Renal cortical epithelial cell (primary cell): ENCODE measurements at places on chromosomes 4 and X. TPM values are rescaled to one million over a fixed set of nuclear protein-coding genes. Genes with fewer than 3 reads are reported as not detected.

DNA sequence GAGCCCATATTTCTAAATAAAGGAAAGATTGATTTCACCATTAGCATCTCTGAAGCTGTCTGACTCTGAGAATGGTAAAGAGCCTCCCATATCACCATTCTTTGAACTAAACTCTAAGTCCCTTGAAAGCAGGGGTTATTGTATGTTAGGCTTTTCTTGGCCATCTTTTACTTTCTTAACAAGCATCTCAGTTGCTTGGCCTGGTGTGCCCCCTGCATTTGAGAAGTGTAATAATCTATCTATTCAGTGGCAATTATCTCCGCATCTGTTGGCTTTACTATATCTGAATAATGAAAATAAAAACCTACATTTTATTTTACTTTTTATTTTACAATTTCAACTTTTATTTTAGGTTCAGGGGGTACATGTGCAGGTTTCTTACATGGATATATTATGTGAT is 128.3 kb upstream of the ARMCX2 start:
- no peak for DNase-seq

- DNase-seq, result no peak
Observed at GRCh38 chrX:91039777-91040176, 394.9 kb upstream of the PABPC5 start.

CXorf51A gene
- total RNA-seq, result not detected in 2 replicates

DNA sequence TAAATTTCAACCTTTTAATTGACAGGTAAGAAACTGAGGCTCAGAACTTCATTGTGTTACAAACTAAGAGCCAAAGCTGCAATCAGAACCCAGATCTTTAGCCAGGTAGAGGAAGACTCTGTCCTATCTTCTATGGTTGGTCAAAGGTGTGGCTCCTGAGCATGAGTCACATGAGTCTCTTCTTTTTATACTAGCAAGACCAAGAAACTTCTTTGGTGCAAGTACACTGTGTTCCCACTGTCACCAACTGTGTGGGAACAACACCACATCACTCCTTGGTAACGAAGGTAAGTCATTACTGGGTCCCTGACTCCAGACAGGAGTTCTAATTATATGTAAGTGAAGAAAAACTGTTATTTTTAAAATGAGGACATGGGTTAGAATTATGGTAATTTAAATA is 290.1 kb downstream of the INPP4B start:
- DNase-seq, result no peak

GRCh38 chr4:8602686-8603430 is 10.3 kb downstream of the CPZ start:
- no peak for DNase-seq

DNA sequence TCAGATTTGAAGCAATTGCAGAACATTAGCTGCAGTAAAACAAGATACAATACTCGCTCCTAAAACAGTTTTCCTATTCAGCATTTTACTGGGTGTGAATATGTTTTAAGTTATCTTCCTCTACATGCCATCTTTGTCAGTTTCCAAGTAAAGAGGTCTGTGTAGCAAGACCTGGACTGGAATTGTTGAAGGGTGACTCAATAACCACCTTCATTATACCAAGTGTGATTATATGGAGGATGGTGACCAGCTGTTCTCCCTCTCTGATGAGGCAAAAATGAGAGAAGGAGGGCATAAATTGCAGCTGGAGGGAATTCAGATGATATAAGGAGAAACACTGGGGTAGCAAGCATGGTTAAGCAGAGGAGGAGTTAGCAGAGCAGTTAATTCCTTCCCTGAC is 922.1 kb upstream of the SLIT2 start:
- peak; percentile 46 for DNase-seq

MAGEC1 gene
- total RNA-seq, result not detected in 2 replicates

DNA sequence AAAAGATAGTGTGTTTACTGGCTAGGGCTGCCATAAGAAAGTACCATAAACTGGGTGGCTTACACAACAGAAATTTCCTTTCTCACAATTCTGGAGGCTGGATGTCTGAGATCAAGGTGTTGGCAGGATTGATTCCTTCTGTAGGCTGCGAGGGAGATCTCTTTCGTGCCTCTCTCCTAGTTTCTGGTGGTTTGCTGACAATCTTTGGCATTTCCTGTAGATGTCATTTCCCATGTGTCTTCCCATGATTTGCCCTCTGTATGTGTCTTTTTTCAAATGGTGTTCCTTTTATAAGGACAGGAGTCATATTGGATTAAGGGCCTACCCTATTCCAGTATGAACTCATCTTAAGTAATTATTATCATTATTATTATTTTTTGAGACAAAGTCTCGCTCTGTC is 27.9 kb upstream of the LCORL start:
- DNase-seq, result no peak

DNA sequence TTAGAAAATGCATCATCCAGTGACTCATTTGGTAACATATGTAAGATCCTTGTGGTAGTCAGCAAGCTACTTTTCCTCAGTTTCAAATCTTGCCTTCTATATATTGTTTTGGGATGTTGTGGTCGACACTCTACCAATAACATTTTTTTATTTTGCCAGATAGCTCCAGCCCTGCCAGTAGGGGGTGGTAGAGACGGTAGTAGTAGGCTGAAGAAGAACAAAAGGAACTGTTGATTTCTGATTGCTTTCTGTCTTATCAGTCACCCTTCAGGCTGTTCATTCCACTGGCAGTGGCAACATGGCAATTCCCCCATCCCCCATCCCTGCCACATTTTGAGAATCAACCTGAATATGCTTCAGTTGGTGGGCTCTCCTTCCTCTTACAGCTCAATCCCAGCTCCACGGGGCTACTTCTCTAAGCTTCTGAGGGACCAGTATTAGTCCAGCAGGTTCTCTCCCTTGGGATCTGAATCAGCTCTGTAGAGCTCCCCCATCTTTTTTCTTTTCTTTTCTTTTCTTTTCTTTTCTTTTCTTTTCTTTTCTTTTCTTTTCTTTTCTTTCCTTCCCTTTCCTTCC is 171.5 kb upstream of the VEGFC start:
- DNase-seq, result peak; percentile 3

TRIM61 gene
- 0.52 and 0.65 TPM in 2 replicates for total RNA-seq

ATP10D gene
- total RNA-seq, result 76.8 and 137 TPM in 2 replicates

DNA sequence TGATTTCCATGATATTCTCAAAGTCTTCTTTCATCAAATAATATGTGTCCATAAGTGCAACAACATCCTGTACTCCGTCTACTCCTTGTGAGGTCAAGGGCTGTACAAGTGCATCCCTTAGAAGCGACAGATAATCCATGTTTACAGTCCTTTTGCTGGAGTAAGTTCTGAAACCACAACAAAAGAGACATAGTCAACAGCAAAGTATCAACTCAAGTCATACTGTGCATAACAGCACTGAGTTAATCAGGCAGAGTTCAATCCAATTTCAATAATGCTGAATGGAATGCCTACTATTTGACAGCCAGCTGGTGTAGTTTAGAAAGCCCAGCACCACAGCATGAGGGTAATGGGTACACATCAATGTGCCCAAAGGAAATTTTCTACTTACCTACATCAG is 74.5 kb downstream of the RFC1 start:
- DNase-seq, result no peak
